ENCODE measurements at places on chromosomes 3 and 15.

DNA sequence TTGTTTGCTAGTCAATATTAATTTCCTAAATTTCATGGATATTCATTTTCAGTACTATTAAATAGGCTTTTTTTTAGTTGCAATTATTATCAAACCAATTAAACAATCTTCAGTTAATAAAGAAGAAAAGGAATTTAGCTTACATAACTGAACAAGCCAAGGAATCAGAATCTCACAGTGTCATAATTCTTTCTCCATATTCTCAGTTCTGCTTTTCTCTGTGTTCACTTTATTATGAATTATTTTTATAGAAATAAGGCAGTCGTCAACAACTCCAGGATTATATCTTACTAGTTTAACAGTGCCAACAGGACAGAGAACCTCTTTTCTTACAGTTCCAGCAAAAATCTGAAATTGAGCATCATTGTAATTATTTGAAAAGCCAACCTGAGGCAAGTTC, 221.7 kb downstream of the CGGBP1 start:
- DNase-seq, result no peak

- no peak for DNase-seq
Measured at GRCh38 chr15:91759560-91759959, 93.9 kb upstream of the SLCO3A1 start.

GRCh38 chr3:135034891-135035440, 239.9 kb downstream of the EPHB1 start:
- DNase-seq, result no peak

GRCh38 chr3:16509721-16510619, 3.5 kb downstream of the RFTN1 start:
- DNase-seq, result no peak

DNA sequence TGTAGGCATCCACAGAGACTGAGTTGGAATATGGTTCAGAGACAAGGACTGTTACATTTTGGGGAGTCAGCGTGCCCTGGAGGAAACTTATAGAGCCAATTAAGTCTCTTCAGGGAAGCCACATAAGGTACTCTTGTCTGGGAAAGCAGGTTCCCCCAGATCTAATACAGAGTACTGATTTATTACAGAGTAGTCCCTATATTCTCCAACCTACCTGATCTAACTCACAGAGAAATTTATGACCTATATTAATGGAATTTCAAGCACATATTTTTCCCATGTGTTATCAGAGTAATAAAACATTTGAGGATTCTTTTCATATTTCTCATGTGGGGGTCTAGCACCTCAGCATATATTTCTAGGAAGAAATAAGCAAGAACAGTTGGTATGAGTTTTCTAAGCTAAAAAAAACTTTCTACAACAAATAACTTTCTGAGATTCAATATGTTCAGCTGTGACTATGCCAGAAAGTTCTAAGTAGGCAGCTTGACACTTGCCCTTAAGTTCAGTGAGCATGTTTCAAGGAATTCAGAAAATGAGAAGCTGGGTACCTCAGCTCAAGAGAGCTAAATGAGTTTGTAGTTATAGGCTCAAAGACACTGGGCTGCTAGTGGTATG, 75.3 kb upstream of the COL8A1 start:
- DNase-seq, result no peak

DNA sequence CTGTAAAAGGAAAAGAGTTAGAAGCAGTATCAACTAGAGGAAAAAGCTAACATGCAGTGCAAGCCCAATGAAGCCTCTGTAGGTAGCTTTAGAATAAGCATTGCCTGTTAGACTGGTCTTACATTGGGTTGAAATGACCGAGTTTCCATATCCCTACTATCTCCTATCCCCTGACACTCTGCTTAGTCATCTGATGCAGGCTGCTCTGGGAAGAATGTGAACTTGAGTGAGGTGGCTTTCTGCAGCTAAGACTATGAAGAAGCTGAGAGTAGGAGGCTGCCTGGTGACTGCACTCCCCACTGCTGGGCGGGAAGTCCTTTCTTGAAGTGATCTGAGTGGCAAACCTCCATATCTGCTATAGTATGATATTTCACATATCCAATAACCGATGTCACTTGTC, 64.7 kb downstream of the OXSM start:
- DNase-seq, result no peak

- DNase-seq, result no peak
Measured at GRCh38 chr3:172658344-172659245, 52.3 kb downstream of the NCEH1 start.

- no peak for DNase-seq
Measured at GRCh38 chr3:123947482-123947881, 13.5 kb downstream of the CCDC14 start.

DNA sequence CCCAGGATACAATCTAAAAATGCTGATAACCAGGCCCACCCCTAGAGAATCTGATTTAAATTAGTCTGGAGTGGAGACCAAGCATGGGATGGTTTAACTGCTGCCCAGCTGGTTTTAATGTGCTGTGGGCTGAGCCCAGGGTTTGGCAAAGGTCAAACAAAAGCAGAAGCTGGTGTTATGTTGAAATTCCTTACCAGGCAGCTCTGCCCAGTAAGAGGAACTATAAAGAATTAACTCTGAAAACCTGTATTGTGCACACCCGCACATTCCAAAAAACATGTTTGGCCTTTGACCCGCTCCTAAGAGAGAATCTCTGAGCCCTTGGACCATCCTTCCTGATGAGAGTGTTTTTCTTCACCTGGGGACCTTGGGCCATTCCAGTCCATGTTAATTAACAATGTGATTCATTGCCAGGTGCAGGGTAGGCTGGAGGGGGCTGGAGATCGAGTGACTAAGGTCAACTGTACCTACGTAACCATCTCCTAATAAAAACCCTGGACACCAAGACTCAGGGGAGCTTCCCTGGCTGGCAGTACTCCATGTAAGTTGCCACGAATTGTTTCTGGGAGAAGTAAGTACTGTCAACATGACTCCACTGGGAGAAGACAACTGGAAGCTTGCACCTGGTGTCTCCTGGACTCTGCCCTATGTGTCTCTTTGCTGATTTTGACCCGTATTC, 10.9 kb downstream of the CCDC13 start:
- no peak for DNase-seq

DNA sequence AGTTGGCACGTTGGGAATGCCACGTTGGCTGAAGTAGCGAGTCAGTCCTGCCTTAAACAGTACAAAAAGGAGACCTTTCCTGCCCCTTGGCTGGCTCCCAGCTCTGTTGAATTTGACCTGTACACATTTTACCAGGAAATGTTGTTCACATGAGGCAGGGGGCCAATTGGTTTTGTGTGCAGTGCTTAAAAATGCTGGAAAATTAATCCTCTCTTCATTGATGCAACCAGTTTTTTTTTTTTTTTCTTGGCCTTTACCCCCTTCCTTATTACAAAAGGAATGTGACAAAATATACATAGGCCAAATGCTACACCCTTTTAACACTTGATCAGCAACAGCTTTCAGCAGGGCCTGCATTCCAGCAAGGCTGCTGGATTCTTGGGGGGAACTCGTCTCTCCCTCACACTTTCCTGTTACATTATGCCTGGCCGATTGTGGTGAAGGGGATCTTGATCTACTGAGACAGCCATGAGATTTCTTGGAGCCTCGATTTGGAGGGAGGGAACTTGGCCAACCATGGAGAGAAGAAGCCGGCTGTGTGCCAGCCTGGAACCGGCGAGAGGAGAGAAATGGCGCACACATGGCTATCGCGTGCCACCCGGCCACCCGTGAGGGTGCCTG, 93.1 kb downstream of the DNASE1L3 start:
- no peak for DNase-seq

DNA sequence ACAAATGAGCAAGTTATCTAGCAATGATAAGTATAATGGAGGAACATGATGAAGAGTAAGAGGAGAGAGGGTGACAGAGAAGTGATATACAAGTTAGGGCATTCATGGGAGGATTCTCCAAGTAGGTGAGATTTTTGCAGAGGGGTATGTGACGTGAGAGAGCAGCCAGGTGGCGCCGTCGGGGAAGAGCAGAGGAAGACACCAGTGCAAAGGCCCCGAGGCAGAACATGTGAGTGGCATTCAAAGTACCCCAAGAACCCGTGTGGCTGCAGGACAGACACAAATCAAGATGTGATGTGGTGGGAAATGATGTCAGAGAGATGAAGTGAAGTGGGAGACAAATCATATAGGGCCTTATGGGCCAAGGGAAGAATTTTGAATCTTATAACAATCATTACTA, 81.8 kb upstream of the GRM7 start:
- no peak for DNase-seq

- no peak for DNase-seq
Measured at GRCh38 chr3:100183608-100184125, 69.4 kb upstream of the FILIP1L start.

DNA sequence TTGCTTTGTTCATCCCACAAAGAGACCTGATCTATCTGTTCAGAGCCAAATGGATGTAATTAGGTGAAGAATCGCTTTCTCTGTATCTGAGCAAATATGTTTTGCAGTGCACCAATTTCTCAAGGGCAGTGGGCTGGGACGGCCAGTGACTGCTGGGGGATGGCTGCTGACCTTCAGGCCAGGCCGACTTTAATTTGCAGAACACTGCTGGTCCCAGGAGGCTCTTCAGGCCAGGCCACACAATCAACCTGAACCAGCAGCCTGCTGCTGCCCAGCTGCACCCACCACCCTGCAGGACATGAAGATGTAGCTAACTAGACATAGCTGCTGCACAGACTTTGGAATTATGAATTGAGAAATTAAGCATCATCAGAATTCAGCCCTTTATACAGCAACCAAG, 194.4 kb upstream of the ONECUT1 start:
- no peak for DNase-seq

GRCh38 chr3:120098710-120099109, 4.5 kb upstream of the GSK3B start:
- no peak for DNase-seq

- peak; percentile 78 for DNase-seq
Measured at GRCh38 chr3:197224034-197224444, 74.4 kb downstream of the DLG1 start.

GRCh38 chr3:136239094-136239493, 11.0 kb upstream of the PCCB start:
- no peak for DNase-seq

DNA sequence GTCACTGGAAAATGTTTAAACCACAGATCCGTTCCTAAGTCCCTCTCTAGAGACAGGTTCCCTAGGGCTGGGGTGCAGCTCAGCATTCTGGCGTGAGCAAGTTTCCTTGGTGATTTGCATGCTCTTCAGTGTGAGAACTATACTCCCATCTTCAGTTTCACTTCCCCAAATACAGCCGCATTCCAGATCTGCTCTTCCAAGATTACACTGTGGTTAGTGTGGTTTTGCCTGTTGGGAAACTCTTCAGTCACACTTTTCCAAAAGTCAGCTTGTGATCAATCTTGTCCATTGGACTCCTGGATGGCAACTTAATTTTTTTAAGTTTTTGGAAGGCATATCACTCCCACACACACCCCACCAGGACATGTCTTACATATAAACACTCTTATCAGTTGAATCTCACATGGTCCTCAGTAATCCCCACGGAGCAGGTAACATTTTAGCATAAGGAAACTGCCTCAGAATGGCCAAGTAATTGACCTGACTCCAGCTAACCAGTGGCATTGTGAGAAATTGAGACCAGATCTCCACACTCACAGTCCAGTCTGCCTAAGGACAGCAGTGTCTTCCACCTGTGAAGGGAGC, 33.5 kb upstream of the PTPN23 start:
- DNase-seq, result no peak

DNA sequence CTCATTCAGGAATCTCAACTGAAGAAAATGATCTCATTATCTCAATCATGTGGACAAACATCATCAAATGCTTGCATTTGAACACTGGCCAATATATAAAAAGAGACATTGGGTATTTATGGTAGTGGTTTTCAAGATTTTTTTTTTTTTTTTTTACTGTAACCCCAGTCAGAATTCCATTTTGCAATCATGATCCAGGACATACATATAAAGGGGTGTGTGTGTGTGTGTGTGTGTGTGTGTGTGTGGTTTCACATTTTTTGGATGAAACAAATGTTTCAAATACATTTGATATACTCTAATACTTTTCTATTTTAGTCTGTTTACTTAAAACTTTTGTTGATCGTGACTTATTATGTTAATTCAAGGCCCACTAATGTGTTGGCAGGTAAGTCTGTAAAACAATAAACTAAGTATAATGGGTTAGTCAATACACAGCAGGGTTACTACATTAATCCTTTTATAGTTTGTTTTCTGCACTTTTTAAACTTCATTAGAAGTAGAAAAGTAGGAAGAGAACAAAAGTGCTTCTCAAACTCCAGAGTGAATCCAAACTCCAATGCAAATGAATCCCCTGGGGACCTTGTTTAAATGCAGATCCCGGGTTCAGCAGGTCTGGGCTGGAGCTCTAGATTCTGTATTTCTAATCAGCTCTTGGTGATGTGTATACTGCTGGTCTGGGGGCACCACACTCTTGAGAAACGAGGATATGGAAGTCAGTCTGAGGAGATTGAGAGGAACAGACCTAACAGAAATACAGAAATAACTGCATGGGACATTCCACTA, 17.6 kb downstream of the THRB start:
- no peak for DNase-seq

GRCh38 chr3:12679468-12679867, 15.6 kb upstream of the RAF1 start:
- no peak for DNase-seq

DNA sequence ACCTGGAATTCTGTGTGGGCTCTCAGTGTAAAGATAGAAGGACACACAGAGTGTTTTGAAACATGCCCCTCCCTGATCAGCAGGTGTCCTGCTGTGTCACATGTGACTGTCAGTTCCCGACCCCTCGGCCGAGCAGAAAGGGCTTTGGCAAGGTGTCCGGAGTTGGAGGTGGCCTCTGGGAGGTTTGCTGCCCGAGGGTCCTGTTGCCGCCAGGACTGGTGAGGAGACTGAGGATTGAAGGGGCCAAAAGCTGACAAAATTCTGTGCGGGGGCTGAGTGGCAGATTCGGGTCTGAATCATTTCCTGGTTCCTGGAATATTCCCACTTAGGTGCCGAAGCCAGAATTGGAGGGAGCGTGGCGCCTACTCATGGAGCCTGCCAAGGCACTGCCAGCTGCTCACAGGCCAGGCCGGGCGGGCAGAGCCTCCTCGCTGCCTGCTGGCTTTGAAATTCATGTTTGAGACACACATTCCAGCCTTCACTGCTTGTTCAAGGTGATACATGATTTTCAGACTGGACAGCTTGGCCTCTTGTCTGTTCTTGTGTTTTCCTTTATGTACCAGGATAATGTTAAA, 83.8 kb downstream of the APBA2 start:
- no peak for DNase-seq
